ENCODE measurements at places on chromosomes 3 and 15. TPM values are rescaled to one million over a fixed set of nuclear protein-coding genes. Genes with fewer than 3 reads are reported as not detected.

- DNase-seq = no peak
Observed at GRCh38 chr3:184184546-184185230, 1.3 kb upstream of the ABCF3 start.

GRCh38 chr15:97301166-97301565 lies 659.3 kb upstream of the ARRDC4 start:
- no peak for DNase-seq

GRCh38 chr15:62363913-62364312 lies 198.8 kb upstream of the C2CD4B start:
- DNase-seq = no peak

DNA sequence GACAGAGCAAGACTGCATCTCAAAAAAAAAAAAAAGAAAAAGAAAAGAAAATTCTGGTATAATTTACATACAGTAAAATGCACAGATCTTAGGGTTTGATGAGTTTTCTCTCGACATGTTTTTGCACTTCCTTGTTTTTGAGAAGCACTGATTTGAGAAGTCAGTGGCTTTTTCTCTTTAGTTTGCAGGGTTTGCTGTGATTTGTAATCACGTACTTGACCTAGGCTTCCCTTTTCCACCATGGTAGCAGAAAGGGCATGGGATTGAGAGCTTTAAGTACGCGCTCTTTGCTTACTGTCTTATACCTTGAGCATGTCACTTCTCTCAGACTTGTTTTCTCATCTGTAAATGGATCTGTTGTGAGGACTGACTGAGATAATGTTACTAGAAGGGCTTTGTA lies 4.1 kb downstream of the VHL start:
- no peak for DNase-seq

The SUSD5 gene
- total RNA-seq = 2.2 TPM

- DNase-seq = peak; percentile 99
Observed at GRCh38 chr15:38130740-38131498, 121.7 kb upstream of the SPRED1 start.

- DNase-seq = peak; percentile 75
Observed at GRCh38 chr15:98689431-98689861, 41.1 kb downstream of the IGF1R start.

DNA sequence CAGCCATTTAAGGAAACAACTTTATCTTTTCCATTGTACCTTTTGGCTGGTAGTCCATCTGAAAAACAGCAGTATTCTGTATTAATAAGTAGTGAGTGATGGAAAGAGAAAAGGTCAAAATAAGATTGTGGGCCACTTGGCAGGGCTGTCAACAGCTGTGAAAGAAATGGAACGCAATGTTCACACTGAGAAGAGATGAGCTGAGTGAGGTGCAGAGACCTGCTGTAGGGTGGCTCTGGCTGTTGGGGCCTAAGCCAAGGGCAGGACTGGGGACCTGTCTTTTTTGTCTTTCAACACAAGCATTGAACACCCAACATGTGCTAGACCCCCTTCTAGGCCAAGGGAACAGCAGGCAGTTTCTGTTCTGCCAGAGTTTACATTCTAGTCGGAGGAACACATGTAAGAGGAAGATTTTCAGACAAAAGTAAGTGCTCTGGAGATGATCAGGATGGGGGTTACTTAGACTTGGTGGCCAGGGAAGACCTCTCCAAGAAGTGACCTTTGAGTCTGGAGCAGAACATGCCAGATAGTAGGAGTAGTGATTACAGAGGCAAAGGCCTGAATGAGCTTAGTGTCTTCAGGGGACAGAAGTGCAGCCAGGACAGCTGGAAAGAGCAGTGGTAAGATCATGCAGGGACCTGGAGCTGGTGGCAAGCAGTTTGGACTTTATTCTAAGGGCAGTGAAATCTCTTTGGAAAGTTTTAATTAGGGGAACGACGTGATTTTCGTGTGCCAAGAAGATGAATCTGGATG lies 29.6 kb downstream of the TSEN2 start:
- no peak for DNase-seq

The NEO1 gene
- total RNA-seq = 38.3 TPM

DNA sequence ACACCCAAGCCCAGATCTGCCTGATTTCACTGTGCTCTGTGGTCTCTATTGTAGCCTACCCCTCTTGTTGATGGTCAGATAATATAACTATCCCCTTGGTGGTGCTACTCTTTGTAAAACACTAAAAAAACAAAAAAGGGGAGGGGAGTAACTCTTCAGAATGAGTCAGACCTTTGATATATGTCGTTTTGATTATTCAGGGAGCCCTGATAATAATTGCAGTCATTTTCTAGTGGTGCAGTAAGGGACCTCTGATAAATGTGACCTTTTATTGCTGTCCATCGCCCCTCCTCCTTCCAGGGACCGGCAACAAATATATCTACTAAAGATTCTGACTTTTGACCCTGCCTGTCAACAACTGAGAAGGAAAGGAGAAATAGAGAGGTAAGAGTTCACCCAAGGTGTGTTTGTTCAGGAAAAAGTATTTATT lies 45.1 kb upstream of the MAGI1 start:
- DNase-seq = no peak

The PLSCR5 gene
- total RNA-seq = not detected

All from fibroblast of villous mesenchyme (primary cell).